Stimulated activated effector memory CD8-positive, alpha-beta T cell treated with anti-CD3 and anti-CD28 coated beads, Interleukin-12 subunit alpha, Interleukin-12 subunit beta, amount 100 ng/mL, for 72 hours (primary cell): ENCODE measurements at places on chromosomes 6 and 20.

DNA sequence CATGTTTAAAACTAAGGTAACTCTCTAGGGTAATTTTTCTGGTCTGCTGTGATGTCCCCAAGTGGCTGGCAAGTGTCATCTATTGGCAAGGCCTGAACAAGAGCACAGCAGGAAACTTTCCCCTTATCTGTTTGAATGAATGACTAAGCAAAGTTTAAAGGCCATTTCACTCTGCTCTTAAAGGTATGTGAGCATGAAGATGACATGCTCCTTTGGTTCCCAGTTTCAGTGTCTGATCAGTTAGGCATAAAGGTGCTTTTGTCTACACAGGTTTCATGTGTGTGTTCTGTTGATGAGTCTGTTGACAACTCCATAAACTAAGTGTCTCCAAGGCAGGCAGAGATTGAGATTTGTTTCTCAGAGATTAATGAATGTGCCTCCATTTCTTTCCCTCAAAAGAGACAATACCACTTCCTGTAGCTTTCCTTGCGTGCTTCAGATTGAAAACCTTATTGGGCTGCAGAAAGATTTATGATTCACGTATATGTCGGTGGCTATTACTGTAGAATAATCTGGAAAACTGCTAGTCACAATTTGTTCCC is 83.9 kb downstream of the MAP3K7 start:
- no peak for DNase-seq

- DNase-seq = no peak
These were observed 30.7 kb downstream of the ASIP start for GRCh38 chr20:34271956-34272355.

DNA sequence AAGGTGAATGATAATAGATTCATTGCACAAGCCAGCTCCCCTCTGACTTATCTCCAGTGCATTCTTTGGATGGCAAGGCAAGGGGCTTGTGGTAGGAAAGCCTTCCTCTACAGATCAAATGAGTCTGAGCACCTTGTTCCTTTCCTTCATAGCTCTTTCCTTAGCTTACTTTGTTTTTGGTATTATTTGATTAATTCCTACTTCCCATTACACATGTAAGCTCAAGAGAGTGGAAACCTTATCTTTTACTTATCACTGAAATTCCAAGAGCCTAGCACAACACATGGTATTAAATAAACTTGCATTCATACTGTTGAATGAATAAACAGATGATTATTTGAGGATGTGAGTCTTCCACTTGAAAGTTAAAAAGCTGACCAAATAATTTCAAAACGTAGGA is 41.7 kb downstream of the FRK start:
- no peak for DNase-seq

DNA sequence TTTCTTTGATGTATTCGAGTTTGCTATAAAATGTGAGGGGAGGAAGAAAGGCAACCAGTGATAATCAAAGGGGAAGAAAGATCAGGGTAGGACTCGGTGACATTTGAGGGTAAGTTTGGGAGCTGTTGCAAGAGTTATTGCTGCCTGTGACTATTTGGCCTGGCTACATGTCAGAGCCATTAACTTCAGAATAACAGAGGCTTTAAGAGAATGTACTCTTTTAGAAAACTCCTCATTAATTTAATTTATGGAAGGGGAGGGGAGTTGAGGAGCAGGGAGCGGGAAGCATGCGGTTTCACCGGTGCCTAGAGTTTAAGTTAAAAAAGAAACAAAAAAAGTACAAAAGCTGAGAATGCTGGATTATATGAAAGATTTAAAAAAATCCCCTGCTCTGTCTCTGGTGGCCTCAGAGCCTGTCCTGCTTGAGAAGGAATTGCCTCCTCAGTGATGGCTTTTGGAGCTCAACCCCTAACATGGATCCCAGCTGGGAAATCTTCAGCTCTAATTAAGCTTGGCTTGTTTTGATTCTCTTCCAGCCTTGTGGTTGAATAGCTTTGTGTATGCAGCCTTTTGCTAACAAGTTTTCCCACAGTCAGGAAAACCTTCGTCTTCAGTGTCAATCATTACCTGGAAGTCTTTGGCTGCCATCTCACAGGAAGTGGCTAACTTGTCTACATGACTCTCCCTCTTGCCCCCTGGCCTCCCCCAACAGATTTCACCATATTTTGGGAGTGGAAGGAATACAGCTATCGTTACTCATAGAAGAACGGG is 238.2 kb downstream of the SOX4 start:
- DNase-seq = no peak

DNA sequence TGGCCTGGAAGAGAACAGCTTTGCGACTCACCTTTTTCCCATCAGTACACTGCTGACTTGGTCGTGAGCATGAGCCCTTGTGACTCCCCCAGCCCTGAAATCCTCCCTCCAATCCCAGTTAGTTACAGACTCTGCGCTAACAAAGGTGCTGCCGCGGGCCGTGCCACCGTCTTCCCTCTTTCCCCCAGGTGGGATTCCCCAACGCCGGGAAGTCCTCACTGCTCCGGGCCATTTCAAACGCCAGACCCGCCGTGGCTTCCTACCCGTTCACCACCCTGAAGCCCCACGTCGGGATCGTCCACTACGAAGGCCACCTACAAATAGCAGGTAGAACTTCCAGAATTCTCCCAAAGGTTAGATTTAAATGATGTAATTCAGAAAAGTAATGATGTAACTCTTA is 16.1 kb downstream of the MTG2 start:
- no peak for DNase-seq

- no peak for DNase-seq
These were observed 227.6 kb downstream of the BMP7 start for GRCh38 chr20:57038608-57039440.

GRCh38 chr6:158026054-158026900 is 44.6 kb downstream of the SYNJ2 start:
- peak; percentile 80 for DNase-seq

- DNase-seq = no peak
These were observed at the start of gene ID4 for GRCh38 chr6:19836799-19837510. Gene ID4 (plus strand): TSS chr6:19837370. CDS start chr6:19837755, 385 bp downstream.

DNA sequence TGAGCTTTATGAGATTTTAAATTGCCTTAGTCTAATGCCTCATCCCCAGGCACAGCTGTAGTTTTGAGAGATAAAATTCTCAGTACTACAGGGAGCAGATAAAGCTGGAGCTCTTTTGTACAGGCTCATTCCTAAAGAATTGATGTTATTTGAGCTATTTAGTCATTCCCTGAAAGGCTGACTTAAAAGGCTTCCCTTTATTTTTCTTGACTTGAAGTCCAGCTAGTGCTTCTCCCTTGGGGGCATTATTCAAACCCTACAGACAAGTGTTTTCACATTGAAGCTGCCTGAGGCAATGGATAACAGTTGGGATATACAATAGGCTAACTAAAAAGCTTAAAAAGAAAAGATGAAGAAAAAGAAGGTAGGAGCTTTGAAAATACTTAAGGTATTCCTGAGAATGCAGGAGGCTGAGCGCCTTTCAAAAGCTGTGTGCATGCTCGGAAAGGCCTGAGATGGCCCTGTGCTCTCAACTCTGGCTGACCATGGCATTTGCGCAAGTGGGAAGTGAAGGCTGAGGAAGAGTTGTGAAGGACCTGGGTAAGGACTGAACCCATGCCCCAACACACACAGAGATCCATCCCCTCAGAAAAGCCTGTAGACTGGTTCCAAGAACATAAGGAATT is 315.1 kb downstream of the SMOC2 start:
- DNase-seq = no peak

DNA sequence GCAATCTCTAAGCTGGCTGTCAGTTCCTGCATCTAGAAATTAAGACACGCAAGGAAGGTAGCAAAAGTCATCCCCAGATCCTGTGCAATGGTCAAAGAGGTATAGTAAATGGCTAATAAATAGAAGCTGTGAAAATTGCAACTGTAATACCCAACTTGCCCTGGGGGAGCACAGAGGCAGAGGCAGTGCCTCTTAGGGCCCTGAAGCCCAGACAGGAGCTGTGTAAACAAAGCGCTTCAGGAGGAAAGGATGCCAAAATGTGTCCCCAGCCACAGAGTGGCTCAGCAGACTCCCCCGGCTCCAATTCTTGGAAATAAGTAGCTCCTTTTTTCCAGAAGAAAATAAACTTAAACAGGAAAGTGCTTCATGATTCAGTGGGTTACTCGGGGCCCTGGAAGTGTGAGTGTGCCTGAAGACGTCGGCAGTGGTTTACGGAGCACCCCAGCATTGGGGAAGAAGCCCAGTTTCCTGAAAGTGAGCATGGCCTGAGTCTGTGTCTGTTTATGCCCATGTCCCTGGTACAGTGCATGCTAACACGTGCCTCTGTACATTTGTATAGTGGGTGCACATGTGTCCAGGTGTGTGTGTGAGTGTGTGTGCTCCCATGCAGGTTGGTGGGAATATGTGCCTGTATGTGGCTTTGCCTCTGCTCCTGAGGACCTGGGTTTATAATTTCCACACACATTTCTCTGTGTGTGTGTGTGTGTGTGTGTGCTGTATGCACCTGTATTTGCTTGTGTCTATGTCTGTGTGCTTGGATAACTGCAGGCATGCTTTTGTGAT is 246.7 kb downstream of the MAFB start:
- DNase-seq = no peak

GRCh38 chr6:9295644-9296043 is 860.3 kb upstream of the SLC35B3 start:
- DNase-seq = no peak

DNA sequence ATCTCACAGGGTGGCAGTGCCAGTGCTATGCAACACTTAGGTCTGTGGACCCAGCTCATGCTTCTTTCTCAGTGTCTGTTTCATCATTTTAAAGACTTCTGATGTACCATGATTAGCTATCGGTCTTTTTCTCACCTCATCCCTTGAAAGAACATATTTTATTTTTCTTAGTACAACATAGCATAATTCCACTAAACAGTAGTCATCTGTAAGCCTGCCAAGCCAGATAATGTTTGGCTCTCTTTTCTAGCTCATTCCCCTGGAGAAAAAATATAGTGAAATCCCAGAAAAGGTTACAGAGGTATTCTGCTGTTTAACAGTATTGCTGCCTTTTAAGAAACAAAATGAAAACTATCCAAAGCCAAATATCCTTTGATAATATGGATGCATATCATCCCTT is 177.0 kb upstream of the MMS22L start:
- no peak for DNase-seq

DNA sequence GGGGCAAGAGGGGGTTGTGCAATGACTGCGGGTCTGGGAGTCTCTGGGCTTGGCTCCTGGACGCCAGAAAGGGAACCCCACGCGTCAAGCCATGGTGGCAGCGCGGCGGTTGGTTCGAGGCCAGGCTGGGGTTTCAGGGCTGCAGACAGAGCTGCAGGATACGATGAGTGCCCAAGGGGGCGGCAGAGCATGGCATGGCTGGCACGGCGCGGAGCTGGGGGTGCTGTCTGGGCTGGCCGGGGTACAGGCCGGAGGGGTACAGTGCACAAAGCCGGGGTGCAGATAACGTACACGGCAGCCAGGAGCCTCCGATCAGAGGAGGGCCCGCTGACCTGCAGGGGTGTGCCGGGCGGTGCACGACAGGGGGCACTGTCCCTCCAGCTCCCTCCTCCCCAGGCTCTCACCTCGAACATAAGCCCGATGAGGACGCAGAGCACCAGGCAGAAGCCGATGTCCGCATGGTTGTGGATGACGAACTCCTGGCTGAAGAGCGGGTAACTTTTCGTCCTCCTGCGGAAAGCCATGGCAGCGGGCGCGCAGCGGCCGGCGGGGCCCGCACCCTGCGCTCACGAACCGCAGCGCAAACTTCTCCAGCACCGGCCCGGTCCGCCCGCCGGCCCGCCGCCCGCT is 353 bp downstream of the TRAM2 start:
- no peak for DNase-seq

- no peak for DNase-seq
These were observed 121.7 kb upstream of the MYLIP start for GRCh38 chr6:16007146-16007545.
